ENCODE measurements at places on chromosomes 2 and 18.

- H3K4me1 ChIP-seq = no peaks in the 10 kb centered on the region
- DNase-seq = no peak
- no peaks in the 10 kb centered on the region for H3K27me3 ChIP-seq
- H3K27ac ChIP-seq = no peak overlapping the region
- no peaks in the 10 kb centered on the region for H3K36me3 ChIP-seq
Measured at GRCh38 chr2:102632380-102633175, 13.2 kb downstream of the SLC9A2 start.

DNA sequence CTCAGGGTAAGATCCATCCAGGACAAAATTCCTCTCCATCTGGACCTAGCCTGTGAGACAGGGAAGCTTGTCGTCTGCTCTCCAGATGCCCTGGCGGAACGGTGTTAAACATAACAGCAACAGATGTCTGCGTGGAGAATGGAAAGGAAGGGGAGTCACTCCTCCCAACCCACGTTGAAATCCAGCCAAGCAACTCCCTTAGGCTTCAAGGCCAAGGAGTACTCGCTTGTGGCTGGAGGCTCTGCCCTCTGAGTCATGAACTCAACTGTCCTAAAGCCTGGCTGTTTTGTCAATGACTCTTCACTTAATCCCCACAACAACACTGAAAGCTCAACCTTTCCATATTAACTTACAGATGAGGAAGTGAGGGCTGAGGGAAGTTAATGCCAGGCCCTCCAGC, 42.2 kb downstream of the TPO start:
- H3K36me3 ChIP-seq = no peaks in the 10 kb centered on the region
- no peak overlapping the region for H3K4me3 ChIP-seq
- peaks cover 7% of the 10 kb centered on the region for H3K27me3 ChIP-seq
- DNase-seq = no peak
- no peak overlapping the region for H3K27ac ChIP-seq

- H3K27me3 ChIP-seq = no peaks in the 10 kb centered on the region
- DNase-seq = no peak
- H3K4me1 ChIP-seq = no peaks in the 10 kb centered on the region
- no peak overlapping the region for H3K4me3 ChIP-seq
Measured at GRCh38 chr18:40011201-40011600, 1943.8 kb upstream of the PIK3C3 start.

DNA sequence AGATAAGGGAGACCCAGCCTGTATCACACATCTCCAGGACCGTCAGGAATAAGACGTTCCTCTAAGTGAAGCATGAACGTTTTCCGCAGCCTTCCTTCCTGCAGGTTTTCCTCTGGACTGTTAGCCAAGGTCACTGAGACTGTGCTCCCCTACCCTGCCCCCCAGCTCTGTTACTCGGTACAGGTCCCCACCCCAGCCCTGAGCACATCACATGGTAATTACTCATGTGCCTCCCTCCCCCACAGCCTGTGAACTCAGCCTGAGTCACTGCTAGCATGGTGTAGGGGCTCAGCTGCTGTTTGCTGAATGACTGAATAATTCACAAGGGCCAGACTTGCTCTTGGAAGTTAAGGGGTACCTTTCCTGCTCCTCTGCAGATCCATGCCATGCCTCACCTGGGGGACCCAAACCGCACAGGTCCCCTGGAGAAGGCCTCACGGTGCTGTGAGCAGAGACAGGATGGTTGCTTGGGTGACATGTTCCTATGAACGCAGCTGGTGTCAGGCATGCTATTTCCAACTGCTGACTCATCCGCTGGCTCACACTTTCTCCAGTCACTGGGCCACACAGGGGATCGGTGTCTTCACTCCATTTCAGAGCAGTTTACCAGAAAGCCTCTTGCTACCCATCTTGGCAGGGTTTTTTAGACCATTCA, 88.2 kb downstream of the PLB1 start:
- no peak overlapping the region for H3K27ac ChIP-seq
- no peaks in the 10 kb centered on the region for H3K36me3 ChIP-seq
- H3K4me1 ChIP-seq = peaks cover 27% of the 10 kb centered on the region
- no peaks in the 10 kb centered on the region for H3K27me3 ChIP-seq

- no peaks in the 10 kb centered on the region for H3K4me1 ChIP-seq
- peaks cover 10% of the 10 kb centered on the region for H3K27me3 ChIP-seq
- no peak for DNase-seq
- H3K4me3 ChIP-seq = no peak overlapping the region
- no peaks in the 10 kb centered on the region for H3K36me3 ChIP-seq
- H3K27ac ChIP-seq = no peak overlapping the region
Measured at GRCh38 chr2:20382965-20383810, 32.5 kb upstream of the PUM2 start.

DNA sequence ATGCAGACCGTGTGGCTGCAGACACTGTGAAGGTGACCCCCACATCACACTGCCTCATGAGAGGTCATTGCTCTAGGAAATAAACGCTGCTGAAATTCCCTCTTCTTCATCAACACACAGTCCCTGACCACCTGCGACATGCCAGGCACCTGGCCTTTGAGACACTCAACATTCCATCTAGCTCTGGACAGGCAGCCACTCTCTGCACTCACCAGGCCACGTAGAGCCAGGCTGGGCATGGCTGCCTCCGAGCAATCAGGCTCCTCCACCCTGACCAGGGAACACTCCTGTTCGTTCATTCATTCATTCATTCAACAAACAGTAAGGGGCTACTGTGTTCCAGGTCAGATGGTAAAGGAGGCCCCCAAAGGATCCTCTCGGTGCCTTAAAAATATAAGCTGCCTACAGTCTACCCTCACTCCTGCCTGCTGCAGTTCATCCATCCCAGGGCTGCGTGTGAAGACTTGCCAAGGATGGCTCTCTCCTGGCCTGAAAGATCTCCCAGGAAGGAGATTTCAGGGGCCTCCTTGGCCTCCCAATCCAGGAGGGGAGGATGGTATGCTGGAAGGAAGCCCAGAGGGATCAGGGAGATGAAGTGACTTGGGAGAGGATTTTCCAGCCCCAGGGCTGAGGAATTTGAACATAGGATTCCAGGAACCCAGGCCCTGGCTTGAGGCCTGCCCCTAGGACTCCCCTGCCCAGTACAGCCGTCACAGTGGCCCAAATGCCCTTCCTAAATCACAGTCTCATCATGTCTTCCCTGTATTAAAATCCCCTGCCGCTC, 66.7 kb downstream of the TNS1 start:
- DNase-seq = no peak
- H3K27ac ChIP-seq = no peak overlapping the region

DNA sequence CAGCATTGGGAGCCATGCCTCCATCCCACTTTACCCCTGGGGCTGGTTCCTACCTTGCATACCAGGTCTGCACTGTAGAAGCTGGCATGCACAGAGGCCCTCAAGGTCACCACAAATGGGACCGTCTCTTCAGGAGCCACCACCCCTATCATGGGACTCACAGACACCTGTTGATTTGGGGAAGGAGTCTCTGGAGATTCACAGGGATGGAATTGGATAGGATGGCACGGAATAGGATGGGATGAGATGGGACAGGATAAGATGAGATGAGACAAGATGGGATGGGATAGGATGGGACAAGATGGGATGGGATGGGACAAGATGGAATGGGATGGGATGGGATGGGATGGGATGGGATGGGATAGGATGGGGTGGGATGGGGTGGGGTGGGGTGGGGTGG, 16.1 kb upstream of the CRYBA2 start:
- H3K27ac ChIP-seq = no peak overlapping the region
- no peak for DNase-seq
- H3K4me1 ChIP-seq = no peaks in the 10 kb centered on the region
- H3K27me3 ChIP-seq = peaks cover 6% of the 10 kb centered on the region
- H3K36me3 ChIP-seq = no peaks in the 10 kb centered on the region
- H3K4me3 ChIP-seq = no peak overlapping the region
